ENCODE measurements at places on chromosomes 11 and 22.

- no peak for DNase-seq
Observed at GRCh38 chr11:123901867-123902266, at the start of gene OR8D4. OR8D4 (plus strand) TSS chr11:123902167; CDS start chr11:123906432, 4,265 bp downstream.

DNA sequence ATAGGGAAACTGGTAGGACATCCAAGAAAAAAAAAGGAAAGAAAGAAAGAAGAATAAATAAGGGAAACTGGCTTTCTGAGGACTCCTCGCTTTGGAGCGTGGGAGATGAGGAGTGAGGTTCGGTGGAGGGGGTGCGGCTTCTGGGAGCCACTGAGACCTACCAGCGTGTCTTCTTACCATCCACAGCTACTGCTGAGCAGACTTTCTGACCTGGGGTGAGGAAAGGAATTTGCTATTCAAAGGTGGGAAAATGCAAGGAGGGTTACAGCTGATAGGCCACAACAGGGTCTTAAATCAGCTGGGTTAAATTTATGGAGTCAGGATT is 488 bp upstream of the SELENOM start:
- DNase-seq = no peak

- peak; percentile 2 for DNase-seq
Observed at GRCh38 chr11:68584991-68585524, 99.3 kb upstream of the GAL start.

- DNase-seq = peak; percentile 60
Observed at GRCh38 chr22:37909766-37910165, 3.7 kb downstream of the MICALL1 start.

- peak; percentile 94 for DNase-seq
Observed at GRCh38 chr11:44568658-44569473, 3.4 kb downstream of the CD82 start.

DNA sequence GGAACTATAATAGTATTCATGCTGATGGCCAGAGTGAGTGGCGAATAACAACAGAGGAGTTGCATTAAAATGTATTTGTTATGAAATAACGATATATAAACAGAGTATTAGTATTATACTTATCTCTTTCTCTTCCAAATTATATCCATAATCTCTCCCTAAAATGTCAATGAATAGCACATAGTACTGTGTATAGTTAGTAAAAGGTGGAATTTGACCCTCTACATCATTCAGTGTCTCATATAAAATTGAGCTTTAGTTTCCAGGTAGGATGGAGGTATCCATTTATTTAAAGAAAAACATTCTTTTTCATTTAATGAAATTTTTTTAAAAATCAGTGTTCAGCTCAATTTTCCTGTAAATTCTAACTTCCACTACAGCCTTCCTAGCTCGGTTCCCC is 34.4 kb upstream of the TECTA start:
- no peak for DNase-seq

- DNase-seq = no peak
Observed at GRCh38 chr11:115678942-115679341, 174.7 kb upstream of the CADM1 start.

- peak; percentile 81 for DNase-seq
Observed at GRCh38 chr11:35525501-35526175, at the start of gene PAMR1. PAMR1 (minus strand) TSS chr11:35525616; CDS start chr11:35525585, 31 bp downstream.

GRCh38 chr11:77211040-77211451 is 83.0 kb downstream of the MYO7A start:
- DNase-seq = no peak

GRCh38 chr22:20080776-20081654 is 974 bp downstream of the DGCR8 start:
- DNase-seq = peak; percentile 65

DNA sequence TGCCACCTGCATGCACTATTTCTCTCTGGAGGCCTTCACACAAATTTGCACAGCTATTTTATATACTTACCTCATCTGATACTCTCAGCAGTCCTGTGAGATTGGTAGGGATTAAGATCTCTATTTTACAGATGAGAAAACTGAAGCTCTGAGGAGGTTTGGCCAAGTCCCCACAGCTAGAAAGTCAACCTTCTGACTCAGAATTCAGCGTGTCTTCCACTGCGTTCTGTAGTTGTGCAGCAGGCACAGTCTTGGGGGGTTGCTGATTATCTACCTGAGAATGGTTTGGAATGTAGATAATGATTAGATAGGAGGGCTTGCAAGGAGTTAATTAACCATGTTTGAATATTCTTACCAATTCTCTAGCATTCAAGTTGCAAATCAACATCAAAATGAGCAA is 2.5 kb upstream of the SORL1 start:
- DNase-seq = no peak

- DNase-seq = no peak
Observed at GRCh38 chr11:96567176-96567575, 177.4 kb downstream of the JRKL start.

- DNase-seq = no peak
Observed at GRCh38 chr11:47649276-47649675, 6.9 kb upstream of the MTCH2 start.

GRCh38 chr11:100861212-100861611 is 174.1 kb downstream of the ARHGAP42 start:
- no peak for DNase-seq

DNA sequence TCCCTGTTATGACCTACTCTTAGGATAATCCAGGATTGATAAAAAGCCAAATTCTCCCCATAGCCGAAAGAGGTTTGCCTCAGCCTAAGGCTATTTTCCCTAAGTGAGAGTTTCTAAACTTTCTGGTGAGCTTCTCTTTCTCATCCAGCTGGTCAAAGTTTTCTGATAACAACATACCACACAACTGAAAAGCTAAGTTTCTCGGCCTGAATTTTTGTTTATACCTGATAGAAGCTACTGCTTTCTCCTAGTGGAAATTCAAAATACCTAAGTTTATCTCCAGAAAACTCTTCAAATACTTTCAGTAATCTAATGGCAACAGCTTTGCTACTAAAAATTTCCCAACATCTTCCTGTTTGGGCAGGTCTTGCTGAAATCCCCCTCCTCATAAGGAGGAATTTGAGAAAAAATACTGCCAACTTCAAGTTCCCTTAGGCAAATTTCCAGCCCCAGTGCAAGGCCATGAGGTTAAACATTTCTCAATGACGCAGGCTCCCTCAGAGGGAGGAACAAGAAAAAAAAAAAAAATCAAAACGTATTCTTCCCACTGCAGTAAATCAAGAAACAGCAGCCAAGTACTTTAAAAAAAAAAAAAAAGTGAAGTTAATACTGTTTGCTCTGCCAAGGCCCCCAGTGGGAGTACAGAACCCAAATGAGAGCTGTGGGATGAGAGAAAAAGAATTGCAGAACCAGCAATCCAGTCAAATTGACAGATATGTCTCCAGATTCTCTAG is 127.0 kb downstream of the MRTFA start:
- DNase-seq = peak; percentile 92

DNA sequence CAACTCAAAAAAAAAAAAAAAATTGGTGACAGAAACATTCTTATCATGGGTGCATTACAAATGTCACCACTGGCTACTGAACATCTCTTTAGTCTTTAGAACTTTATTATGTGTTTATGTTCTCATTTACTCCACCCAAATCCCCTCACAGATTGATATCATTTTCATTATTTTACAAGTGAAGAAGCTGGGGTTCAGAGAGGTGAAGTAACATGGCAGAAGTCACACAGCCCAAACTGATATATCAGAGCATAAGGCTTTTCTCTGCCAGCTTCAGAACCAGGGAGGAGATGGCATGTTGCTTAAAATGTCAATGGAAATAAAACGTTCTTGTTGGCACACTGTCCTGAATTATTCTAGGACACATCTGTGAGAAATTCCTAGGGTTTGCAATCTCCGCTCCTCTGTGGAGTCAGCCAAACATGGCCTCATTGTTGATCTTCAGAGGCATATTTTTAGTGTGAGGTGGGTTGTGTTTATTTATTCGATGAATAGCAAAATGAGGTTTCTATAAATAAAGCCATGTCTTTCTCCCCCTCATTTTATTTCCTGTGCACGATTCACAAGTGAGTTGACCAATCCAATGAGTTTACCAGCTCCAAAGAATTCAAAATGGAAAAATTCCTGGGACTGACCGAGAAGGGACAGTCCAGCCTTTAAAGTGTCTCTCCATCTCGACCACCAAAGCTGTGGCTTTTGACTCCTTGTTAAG is 72.9 kb upstream of the ANO1 start:
- peak; percentile 34 for DNase-seq

- no peak for DNase-seq
Observed at GRCh38 chr11:35257281-35257680, 118.3 kb downstream of the CD44 start.

GRCh38 chr22:18109410-18110193 is 1.0 kb upstream of the TUBA8 start:
- DNase-seq = no peak

GRCh38 chr11:1496091-1496760 is 9.6 kb upstream of the MOB2 start:
- DNase-seq = no peak

DNA sequence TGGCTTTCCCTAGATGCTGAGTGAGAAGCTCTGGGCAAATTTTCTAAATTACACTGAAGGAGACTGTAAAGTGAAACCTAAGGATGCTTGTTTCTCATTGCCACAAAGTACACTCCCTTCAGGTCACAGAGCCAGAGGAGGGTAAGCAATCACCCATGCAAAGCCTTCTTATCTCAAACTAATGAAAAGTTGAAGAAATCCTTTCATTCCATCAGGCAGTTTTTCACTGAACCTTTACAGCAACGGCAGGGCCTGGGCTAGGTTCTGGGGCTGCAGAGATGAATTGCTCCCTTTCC is 106.2 kb downstream of the RASSF10 start:
- no peak for DNase-seq

- DNase-seq = peak; percentile 68
Observed at GRCh38 chr11:38169286-38169685, 1571.2 kb upstream of the RAG2 start.

- no peak for DNase-seq
Observed at GRCh38 chr11:13127161-13127560, 118.0 kb downstream of the RASSF10 start.

- DNase-seq = no peak
Observed at GRCh38 chr11:33775832-33776470, 1.6 kb upstream of the FBXO3 start.

- no peak for DNase-seq
Observed at GRCh38 chr11:113019711-113020110, 58.5 kb downstream of the NCAM1 start.

DNA sequence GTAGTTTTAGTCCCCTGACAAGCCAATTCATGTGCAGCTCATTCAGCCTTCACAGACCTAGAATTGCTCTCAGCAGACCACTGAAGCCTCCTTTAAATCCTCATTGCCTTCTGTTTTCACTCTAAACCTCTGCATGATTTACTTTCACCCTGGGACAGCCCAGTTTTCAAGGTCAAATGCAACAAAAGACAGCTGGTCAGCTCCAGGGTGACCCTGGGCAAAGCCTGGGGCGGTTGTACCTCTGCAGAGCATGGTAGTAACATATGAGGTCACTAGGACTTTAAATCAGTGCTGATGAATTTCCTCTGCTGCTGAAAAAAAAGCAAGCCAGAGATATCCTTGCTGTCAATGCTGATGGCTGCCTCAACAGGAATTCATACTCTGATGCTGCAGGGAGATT is 62.2 kb downstream of the SERGEF start:
- no peak for DNase-seq

DNA sequence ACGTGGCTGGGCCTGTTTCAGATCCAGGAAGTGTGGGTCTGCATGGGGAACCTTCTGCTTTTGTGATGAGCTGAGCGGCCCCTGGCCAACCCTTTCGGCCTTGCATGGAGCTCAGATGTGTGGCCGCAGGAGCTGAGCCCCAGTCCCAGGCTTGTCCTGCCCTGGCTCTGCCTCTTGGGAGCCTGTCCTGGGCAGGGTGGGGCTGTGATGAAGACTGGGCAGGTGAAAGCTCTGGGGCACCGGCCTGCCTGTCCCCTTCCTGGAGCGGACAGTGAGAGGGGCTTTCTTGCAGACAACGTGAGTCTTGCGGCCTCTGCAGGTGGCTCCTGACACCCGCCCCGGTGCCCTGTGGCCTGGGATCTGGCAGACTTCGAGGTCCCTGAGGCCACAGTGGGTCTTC is 1296.6 kb downstream of the BRD1 start:
- DNase-seq = no peak

DNA sequence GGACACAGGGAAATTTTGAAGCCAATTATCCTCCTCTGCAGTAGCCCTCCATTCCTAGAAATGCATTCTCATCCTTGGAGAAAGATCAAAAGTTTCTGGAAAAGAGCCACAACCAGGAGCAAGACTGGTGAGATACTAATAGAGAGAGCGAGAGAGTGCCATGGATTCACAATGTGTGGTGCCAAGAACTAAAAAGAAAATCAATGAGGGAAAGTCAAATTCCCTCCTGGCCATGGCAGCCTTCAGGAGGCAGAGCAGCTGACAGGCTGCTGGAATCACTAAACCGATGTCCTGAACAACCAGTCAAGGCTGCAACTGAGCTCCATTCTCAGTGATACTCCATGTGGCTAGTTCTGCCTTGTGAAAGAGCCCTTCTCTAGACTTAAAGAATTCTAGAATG is 561.0 kb downstream of the SOX6 start:
- DNase-seq = no peak

DNA sequence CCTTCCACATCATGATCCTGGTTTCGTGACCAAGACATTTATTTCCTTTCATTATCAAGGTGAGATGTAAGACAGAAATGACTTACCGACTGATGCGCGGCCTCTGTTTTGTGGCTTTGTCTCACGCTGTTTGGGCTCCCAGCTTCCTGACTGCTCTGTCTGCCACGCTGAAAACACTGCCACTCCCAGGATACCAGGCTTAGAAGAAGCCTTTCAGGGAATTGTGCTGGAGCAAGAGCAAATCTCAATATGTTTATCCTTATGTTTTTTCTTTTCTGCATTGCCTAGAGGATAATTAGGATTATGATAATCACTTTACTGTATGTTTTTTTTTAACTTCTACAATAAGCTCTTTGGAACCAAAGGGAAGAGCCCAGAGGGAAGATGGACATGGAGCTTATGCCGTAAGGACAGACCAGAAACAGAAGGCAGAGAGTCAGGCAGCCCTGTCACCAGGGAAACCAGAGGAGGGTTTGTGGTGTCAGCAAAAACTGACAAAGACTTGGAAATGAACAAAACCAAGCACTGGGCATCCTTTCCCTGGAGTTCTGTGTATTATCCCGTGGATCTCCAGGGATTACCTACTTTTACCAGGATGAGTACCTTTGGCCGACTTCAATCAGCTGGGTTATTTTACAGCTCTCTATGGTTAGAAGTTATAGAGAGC is 68.2 kb upstream of the ISX start:
- no peak for DNase-seq

- no peak for DNase-seq
Observed at GRCh38 chr11:20374741-20375300, 11.3 kb downstream of the HTATIP2 start.

Data from fibroblast of skin of right biceps (primary cell).